ENCODE measurements at places on chromosomes 16 and 17. TPM values are rescaled to one million over a fixed set of nuclear protein-coding genes. Genes with fewer than 3 reads are reported as not detected.

GRCh38 chr16:72473631-72474030 lies 301.7 kb upstream of the PMFBP1 start:
- no peaks in the 10 kb centered on the region for H3K36me3 ChIP-seq
- H3K4me3 ChIP-seq = no peak overlapping the region
- H3K4me1 ChIP-seq = peaks cover 20% of the 10 kb centered on the region

DNA sequence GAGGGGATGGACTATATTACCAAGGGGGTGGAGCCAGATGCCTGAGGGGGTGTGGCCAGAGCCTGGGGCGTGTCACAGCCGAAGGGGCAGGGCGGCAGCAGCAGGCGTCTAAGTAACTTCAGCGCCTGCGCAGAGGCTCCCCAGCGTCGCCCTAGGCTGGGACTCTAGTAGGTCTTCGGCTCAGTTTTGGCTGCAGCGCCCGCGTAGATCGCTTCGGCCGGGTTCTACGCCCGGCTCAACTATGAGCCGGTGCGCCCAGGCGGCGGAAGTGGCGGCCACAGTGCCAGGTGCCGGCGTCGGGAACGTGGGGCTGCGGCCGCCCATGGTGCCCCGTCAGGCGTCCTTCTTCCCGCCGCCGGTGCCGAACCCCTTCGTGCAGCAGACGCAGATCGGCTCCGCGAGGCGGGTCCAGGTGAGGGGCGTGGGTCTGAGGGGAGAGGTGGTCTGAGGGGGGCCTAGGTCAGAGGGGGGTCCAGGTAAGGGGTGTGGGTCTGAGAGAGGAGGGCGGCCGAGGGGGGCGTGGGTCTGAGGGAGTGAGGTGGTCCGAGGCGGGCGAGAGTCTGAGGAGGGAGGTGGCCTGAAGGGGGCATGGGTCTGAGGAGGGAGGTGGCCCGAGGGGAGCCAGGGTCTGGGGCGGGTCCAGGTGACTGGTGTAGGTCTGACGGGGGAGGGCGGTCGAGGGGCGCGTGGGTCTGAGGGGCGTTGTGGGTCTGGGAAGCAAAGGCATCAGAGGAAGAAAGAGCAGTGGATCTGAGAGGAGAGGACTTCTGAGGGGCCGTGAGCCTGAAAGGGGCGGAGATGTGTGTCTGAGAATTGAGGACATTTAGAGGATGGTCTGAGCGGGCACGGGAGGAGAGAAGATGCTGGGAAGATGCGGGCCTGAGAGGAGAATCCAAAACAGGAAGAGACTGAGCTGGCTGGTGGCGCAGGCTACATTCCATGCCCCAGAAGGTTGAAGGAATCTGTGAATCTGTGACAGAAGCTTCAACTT lies at the start of gene LPCAT2:
LPCAT2 (plus strand) TSS at position 132 of the 991 bp plus-strand sequence; CDS start at position 242, 110 bp downstream.
- H3K4me1 ChIP-seq = peaks cover 24% of the 10 kb centered on the region
- H3K27me3 ChIP-seq = no peaks in the 10 kb centered on the region
- H3K4me3 ChIP-seq = peak within 1 kb of the TSS; percentile 84
- H3K27ac ChIP-seq = peak within 1 kb of the TSS; percentile 77
- peak; percentile 73 for DNase-seq

DNA sequence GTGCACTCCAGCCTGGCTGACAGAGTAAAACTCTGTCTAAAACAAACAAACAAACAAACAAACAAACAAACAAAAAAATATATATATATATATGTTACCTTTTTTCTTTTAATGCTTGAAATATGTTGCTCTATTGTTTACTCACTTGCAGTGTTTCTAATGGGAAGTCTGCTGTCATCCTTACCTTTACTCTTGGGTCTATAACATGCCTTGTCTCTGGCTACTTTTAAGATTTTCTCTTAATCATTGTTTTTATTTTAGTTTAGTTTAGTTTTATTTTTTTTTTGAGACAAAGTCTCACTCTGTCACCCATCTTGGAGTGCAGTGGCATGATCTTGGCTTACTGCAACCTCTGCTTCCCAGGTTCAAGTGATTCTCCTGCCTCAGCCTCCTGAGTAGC lies 16.1 kb upstream of the TNRC6A start:
- no peak overlapping the region for H3K27ac ChIP-seq
- no peak for DNase-seq
- H3K4me3 ChIP-seq = no peak overlapping the region
- no peaks in the 10 kb centered on the region for H3K27me3 ChIP-seq
- no peaks in the 10 kb centered on the region for H3K36me3 ChIP-seq

- no peaks in the 10 kb centered on the region for H3K4me1 ChIP-seq
- no peak for DNase-seq
- H3K27me3 ChIP-seq = no peaks in the 10 kb centered on the region
- no peak overlapping the region for H3K4me3 ChIP-seq
- H3K27ac ChIP-seq = no peak overlapping the region
Observed at GRCh38 chr16:27511657-27512448, 37.9 kb downstream of the GTF3C1 start.

DNA sequence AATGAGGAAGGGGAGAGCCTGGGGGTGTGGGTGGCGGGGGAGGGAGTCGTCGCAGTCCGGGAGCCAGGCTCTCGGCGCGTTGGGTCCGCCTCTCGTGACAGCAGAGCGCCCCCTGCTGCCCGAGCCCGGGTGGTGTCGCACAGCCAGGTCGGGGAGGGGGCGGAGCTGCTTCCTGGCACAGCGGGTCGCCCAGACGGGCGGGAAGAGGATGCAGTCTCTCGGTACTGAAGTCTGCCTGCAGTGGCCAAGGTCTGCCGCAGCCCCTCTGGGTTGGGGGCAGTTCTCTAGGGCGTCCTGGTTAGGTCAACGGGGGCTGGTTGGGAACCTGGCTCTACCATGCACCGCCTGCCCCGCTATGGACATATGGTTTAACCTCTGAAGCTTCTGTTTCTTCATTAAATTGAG lies 38.2 kb upstream of the CCDC182 start:
- peaks cover 6% of the 10 kb centered on the region for H3K4me1 ChIP-seq
- no peak overlapping the region for H3K27ac ChIP-seq
- no peak for DNase-seq
- peaks cover 26% of the 10 kb centered on the region for H3K27me3 ChIP-seq
- no peak overlapping the region for H3K4me3 ChIP-seq

- no peak overlapping the region for H3K4me3 ChIP-seq
- H3K36me3 ChIP-seq = peaks cover 6% of the 10 kb centered on the region
- DNase-seq = no peak
- no peaks in the 10 kb centered on the region for H3K27me3 ChIP-seq
- H3K27ac ChIP-seq = no peak overlapping the region
- peaks cover 24% of the 10 kb centered on the region for H3K4me1 ChIP-seq
Observed at GRCh38 chr16:68061396-68061795, 23.8 kb upstream of the NFATC3 start.

PLCD3 gene
- total RNA-seq = 76.5 TPM
